Hepatic stellate cell (primary cell): ENCODE measurements at places on chromosomes 1 and 21.
A peak's percentile ranks its signal among the peaks of the same experiment; 100 is the strongest.

DNA sequence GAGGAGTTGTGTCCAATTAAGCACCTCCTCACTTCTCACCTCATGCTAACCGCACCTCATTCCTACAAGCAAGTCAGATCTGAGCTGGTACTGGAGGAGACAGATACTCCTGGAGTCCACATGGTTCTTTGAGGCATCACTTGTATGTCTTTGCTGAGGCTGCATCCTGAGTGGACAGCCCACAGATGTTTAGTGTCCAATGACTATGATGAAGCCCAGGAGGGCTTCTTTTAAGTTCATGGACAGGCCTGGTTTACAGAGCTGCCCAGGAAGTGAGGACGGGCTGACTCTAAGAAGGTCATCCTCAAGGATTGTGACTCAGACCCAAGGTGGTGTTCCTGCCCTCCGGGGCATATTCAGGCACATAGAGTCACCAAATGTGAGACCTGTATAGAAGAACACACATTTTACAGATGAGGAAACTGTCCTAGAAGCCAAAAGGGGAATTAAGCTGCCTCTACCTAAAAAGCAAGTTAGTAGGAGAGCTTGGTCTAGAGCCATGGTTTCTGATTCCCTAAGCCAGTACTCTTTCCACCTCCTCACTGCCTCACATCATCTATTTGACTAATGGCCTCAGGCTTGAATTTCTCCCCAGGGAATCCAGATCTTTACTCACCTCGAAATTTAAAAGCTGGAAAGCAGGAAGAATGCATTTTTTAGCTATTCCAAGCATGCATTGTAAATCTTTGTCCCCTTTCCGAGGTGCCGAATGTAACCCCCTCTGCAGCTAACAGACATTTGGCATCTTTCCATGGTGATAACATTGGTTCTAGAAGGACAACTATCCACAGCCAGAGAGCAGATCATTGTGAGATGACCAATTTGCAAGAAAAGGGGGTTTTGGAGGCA is 228.1 kb downstream of the OMA1 start:
- DNase-seq, result no peak

DNA sequence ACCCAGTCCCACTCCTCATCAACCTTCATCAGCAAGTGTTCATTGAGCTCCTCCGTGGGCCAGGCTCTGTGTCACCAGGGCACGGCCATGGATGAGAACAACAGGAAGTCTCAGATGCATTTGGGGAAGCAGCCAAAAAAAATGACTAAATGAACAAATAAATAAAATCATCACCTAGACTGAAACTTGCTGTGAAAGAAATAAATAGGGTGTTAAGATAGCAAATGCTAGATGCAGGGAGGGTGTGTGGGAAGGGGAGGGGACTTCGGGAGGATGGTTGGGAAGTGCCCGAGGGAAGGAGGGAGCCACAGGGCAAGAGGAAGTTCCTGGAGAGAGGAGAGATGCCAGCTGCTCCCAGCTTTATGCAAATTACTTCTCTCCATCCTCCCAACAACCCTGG is 696.7 kb downstream of the PTPRU start:
- DNase-seq, result no peak

- no peak for DNase-seq
Observed at GRCh38 chr1:145942405-145942804, 15.1 kb upstream of the RBM8A start.

GRCh38 chr1:167186771-167187170 is 33.9 kb upstream of the POU2F1 start:
- DNase-seq, result no peak

DNA sequence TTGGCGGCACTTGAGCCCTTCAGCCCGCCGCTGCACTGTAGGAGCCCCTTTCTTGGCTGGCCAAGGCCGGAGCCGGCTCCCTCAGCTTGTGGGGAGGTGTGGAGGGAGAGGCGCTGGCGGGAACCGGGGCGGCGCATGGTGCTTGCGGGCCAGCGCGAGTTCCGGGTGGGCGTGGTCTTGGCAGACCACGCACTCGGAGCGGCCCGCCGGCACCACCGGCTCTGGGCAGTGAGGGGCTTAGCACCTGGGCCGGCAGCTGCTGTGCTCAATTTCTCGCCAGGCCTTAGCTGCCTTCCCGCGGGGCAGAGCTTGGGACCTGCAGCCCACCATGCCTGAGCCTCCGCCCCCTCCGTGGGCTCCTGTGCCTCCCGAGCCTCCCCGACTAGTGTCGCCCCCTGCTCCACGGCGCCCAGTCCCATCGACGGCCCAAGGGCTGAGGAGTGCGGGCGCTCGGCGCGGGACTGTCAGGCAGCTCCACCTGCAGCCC is 673.7 kb upstream of the BRINP3 start:
- no peak for DNase-seq

GRCh38 chr1:17665950-17666720 is 89.0 kb upstream of the ACTL8 start:
- no peak for DNase-seq

- no peak for DNase-seq
Observed at GRCh38 chr1:237756304-237756967, 134.3 kb downstream of the ZP4 start.

DNA sequence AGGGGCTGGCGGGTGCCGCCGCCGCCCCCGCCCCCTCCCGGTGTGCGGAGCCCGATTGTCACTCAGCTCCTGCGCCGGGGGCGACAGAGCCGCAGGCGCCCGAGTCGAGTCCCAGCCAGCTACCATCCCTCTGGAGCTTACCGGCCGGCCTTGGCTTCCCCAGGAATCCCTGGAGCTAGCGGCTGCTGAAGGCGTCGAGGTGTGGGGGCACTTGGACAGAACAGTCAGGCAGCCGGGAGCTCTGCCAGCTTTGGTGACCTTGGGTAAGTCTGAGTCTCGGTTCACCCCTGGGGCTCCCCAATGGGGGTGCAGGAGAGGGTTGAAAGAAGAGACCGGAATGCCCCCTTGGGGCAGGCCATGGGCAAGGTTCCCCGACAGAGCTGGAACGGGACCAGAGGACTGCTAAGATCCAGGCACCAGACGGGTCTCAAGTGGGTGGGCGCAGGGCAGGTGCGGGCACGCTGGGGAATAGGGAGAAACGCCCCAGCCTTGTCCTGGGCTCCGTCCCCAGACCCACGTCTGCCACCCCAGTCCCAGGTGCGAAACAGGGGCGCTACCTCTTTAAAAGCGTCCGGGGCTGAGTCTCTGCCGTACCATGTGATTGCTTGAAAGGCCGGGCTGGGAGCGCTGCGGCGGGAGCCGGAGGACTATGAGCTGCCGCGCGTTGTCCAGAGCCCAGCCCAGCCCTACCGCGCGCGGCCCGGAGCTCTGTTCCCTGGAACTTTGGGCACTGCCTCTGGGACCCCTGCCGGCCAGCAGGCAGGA is at the start of gene ADORA1:
ADORA1 (plus strand) TSS at position 61 of the 765 bp plus-strand sequence. CDS start 1,116 bp downstream, outside the sequence.
- DNase-seq, result peak; percentile 60

GRCh38 chr21:31873275-31873695 is 465 bp downstream of the HUNK start:
- no peak for DNase-seq

DNA sequence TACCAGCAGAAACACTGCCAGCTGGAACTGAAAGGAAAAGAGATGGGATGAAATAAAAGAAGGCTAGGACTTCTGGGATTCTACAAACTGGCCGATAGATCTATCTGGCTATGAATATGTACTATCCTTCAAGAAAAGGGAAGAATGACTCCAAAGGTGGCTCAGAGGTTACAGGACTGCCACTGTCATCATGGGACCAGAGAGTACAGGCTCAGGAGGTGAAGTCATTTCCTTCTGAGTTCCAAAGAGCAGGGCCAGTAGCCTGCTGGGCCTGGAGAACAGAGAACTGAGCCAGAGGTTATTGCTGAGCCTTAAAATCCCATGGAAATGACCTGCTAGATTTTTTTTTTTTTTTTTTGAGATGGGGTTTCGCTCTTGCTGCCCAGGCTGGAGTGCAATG is 27.6 kb downstream of the ZNF496 start:
- no peak for DNase-seq

GRCh38 chr1:18900303-18900841 is 2.0 kb downstream of the ALDH4A1 start:
- no peak for DNase-seq
